Kidney (tissue), 22 donors: ENCODE measurements at places on chromosomes 2 and 18. TPM values are rescaled to one million over a fixed set of nuclear protein-coding genes. Genes with fewer than 3 reads are reported as not detected.

- H3K27me3 ChIP-seq, result no peaks in the 10 kb centered on the region
- H3K4me3 ChIP-seq, result no peak overlapping the region
- H3K4me1 ChIP-seq, result peaks cover 21% of the 10 kb centered on the region
- peak overlapping the region; percentile 29 for H3K27ac ChIP-seq
- peak; percentile 92 for DNase-seq
- H3K36me3 ChIP-seq, result no peaks in the 10 kb centered on the region
These were observed 90.0 kb upstream of the PPP1CB start for GRCh38 chr2:28661589-28662001.

DNA sequence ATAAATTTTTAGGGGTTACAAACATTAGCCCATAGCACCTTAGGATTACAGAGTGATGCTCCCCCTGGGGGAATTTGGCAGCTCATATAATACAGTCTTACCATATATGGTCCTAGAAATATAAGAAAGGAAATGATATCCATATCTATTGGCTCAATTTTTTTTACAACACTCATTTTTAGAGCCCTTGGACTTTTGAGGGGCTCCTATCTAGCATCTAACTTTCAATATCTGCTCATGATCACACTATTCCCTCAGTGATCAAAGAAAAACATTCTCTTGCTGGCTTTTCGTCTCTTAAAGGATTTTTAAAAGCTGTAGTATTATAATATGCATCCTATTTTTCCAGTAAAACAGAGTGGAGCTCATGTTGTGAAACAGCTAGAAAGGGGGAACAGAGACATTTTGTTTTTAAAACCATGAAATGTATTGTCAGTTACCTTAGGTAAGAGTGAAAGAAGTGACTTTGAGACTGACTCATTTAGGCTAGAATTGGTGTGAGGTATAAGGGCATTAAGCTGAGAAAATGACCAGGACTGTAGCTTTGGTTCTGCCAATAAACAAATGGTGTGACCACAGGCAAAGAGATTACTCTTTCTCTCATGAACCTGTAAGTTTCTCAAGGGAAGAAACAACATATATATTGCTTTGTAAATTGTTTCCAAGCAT, 65.8 kb downstream of the ALPK2 start:
- no peak overlapping the region for H3K4me3 ChIP-seq
- no peaks in the 10 kb centered on the region for H3K4me1 ChIP-seq
- H3K36me3 ChIP-seq, result no peaks in the 10 kb centered on the region
- no peak overlapping the region for H3K27ac ChIP-seq

- H3K4me3 ChIP-seq, result no peak overlapping the region
- DNase-seq, result no peak
- no peaks in the 10 kb centered on the region for H3K27me3 ChIP-seq
- H3K36me3 ChIP-seq, result peaks cover 4% of the 10 kb centered on the region
- no peaks in the 10 kb centered on the region for H3K4me1 ChIP-seq
- H3K27ac ChIP-seq, result no peak overlapping the region
These were observed 46.2 kb downstream of the FAM168B start for GRCh38 chr2:131046918-131047652.

- H3K4me1 ChIP-seq, result no peaks in the 10 kb centered on the region
- no peak overlapping the region for H3K27ac ChIP-seq
- H3K36me3 ChIP-seq, result no peaks in the 10 kb centered on the region
- DNase-seq, result no peak
These were observed 418.0 kb upstream of the ST6GAL2 start for GRCh38 chr2:107303964-107304363.

GRCh38 chr2:208426412-208427045, 19.9 kb downstream of the PTH2R start:
- no peaks in the 10 kb centered on the region for H3K27me3 ChIP-seq
- H3K36me3 ChIP-seq, result no peaks in the 10 kb centered on the region
- H3K4me3 ChIP-seq, result no peak overlapping the region
- no peak overlapping the region for H3K27ac ChIP-seq

- H3K36me3 ChIP-seq, result no peaks in the 10 kb centered on the region
- no peak overlapping the region for H3K27ac ChIP-seq
- no peak overlapping the region for H3K4me3 ChIP-seq
- DNase-seq, result no peak
These were observed 121.1 kb downstream of the ACOXL start for GRCh38 chr2:110853516-110853915.

DNA sequence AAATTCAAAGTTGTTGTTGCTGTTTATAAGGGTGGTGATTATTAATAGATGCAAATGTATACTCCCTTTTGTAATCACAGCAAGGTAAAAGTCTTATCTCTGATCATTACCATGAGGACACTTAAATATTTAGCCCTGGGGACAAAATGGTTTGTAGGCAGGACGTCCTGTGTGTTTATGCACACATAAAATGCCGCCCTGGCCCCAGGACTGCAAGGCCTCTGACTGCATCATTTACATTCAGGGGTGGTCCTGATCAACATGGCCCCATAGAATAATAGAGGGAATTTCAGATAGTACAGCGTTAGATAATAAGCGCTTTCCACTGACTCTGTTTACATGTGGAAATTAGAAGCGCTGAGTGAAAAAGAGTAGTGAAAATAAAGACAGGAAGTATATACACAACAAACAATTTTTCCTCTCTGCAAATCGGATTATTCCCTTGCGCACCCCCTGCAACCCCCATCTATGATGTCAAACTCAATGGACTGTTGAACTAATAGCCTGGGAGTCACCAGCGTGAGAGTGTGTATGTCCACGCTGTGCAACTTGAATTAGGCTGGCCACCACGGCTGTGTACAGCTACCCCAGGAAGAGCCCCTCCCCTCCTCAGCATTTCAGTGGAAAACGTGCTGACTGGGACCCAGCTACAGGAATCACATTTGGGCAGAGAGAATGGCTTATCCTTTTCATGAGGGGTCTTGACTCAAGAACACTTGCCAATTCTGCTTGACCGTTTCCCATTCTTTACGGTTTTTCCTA, 291.5 kb downstream of the SOX11 start:
- no peaks in the 10 kb centered on the region for H3K36me3 ChIP-seq
- no peaks in the 10 kb centered on the region for H3K4me1 ChIP-seq
- no peaks in the 10 kb centered on the region for H3K27me3 ChIP-seq
- no peak overlapping the region for H3K4me3 ChIP-seq
- no peak for DNase-seq

- no peaks in the 10 kb centered on the region for H3K36me3 ChIP-seq
- no peak for DNase-seq
- H3K4me1 ChIP-seq, result no peaks in the 10 kb centered on the region
- H3K4me3 ChIP-seq, result no peak overlapping the region
- no peaks in the 10 kb centered on the region for H3K27me3 ChIP-seq
These were observed 197.9 kb upstream of the SLC14A2 start for GRCh38 chr18:45417392-45417791.

DNA sequence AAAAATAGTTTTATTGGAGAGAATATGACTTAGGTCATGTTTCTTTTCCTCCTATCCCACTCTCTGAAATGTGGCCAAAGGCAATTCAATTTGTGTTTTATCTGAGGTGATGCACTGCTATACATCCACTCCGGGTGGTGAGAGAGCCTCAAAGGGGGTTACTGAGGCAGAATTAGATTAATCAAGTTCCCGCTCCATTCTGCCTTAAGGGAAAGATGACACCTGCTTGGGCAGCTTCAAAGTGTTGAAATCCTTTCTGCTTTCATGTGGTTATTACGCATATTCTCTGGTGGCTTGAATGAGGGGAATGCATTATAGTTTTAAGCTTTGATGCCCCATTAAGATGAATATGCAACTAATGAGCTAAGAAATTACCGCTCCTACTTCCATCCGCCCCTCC, 213.0 kb upstream of the TMEFF2 start:
- no peak for DNase-seq
- H3K4me3 ChIP-seq, result no peak overlapping the region
- H3K36me3 ChIP-seq, result no peaks in the 10 kb centered on the region
- no peak overlapping the region for H3K27ac ChIP-seq
- no peaks in the 10 kb centered on the region for H3K27me3 ChIP-seq
- H3K4me1 ChIP-seq, result no peaks in the 10 kb centered on the region

GRCh38 chr2:71460595-71461303, 7.4 kb downstream of the DYSF start:
- H3K4me1 ChIP-seq, result no peaks in the 10 kb centered on the region
- H3K4me3 ChIP-seq, result no peak overlapping the region
- no peaks in the 10 kb centered on the region for H3K36me3 ChIP-seq
- no peak overlapping the region for H3K27ac ChIP-seq

DNA sequence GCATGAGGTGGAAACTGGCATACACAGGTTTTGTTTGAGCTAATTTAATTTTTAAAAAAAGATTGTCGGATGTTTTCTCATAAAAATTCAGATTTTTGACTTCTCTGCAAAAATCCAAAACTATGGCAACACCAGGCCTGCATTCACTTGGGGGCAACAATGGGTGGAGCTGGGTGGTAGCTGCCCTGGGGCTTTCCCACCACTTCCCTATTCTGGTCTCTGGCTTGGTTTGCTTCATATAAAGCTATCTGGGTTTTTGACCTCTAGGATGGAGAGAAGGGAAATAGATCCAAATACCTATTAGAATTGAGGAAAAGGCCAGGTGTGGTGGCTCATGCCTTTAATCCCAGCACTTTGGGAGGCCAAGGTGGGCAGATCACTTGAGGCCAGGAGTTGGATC, 5.5 kb upstream of the CYP27A1 start:
- no peaks in the 10 kb centered on the region for H3K4me1 ChIP-seq
- H3K27ac ChIP-seq, result no peak overlapping the region
- H3K4me3 ChIP-seq, result no peak overlapping the region
- DNase-seq, result no peak
- H3K27me3 ChIP-seq, result no peaks in the 10 kb centered on the region
- H3K36me3 ChIP-seq, result no peaks in the 10 kb centered on the region

GRCh38 chr2:42298132-42298531, 62.9 kb downstream of the COX7A2L start:
- H3K36me3 ChIP-seq, result peaks cover 7% of the 10 kb centered on the region
- H3K4me1 ChIP-seq, result no peaks in the 10 kb centered on the region
- DNase-seq, result no peak
- H3K27me3 ChIP-seq, result no peaks in the 10 kb centered on the region
- no peak overlapping the region for H3K27ac ChIP-seq
- no peak overlapping the region for H3K4me3 ChIP-seq

- H3K27me3 ChIP-seq, result no peaks in the 10 kb centered on the region
- peaks cover 4% of the 10 kb centered on the region for H3K4me1 ChIP-seq
- H3K36me3 ChIP-seq, result no peaks in the 10 kb centered on the region
- no peak overlapping the region for H3K4me3 ChIP-seq
These were observed 392.9 kb downstream of the SETBP1 start for GRCh38 chr18:45073556-45073955.

DNA sequence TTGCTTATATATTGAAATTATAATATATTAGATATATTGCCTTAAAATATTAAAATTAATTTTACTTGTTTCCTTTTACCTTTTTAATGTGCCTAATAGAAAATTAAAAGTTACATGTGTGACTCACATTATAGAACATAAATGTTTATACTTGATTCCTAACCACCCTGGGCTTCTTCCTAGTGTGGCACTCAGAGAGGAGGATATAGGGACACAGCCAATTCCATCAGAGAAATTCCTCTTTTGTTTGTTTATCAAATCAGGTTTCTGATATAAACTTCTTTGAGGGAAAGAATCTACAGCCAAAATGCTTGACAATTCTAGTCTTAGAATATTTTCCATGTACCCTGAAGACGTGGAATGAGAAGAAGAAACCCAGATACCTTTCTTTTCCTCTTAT, 348.9 kb upstream of the NRP2 start:
- no peak overlapping the region for H3K27ac ChIP-seq
- no peak for DNase-seq
- no peaks in the 10 kb centered on the region for H3K4me1 ChIP-seq
- no peaks in the 10 kb centered on the region for H3K36me3 ChIP-seq
- H3K27me3 ChIP-seq, result no peaks in the 10 kb centered on the region

DNA sequence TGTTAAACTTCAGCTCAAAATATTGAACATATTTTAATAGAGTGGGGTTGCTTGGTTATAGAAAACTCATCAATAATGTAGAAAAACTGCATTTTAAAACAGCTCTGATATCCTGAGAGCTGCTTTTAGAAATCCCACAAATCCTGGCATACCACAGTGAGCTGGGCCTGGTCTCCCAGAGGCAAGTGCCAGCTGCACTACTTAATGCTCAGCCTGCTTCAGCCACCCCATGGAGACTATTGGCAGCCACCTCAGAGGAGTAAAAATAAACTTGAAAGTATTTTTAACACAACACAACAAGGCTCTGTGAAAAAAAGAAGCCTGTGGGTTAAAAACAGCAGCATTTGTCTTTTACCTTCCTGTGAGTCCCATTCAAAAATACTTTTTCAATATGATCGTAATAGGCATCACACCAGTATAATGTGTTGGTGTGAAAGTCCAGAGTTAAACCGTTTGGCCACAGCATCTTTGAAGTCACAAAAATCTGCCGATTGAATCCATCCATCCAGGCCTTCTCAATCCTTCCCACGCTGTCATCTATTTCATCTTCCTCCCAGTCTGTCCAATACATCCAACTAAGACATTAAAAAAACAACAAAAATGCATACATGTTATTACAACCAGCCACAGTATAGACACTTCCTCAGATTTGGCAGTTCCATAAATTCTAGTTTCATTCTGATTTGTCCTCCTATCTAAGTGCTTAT, 1115.3 kb downstream of the LRP1B start:
- H3K36me3 ChIP-seq, result no peaks in the 10 kb centered on the region
- H3K4me3 ChIP-seq, result no peak overlapping the region
- no peak for DNase-seq
- H3K27ac ChIP-seq, result no peak overlapping the region
- no peaks in the 10 kb centered on the region for H3K27me3 ChIP-seq

DNA sequence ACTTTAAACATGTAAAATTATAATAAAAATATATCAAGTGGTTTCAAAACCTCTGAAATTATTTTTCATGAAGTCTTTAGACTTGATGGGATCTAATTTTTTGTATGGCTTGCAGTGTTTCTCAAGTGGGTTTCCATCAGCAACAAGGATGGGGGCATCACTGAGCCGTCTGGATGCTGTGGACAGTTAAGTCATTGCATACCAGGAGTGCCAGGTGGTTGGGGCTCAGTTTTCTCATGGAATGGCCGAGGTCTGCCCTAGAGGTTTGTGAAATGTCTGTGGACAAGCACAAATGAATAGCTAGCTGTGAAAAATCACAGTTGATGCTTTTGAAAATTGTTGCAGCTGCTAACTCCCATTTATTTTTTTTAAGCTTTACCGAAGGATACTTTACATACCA, 1.7 kb downstream of the PRELID3A start:
- H3K27ac ChIP-seq, result no peak overlapping the region
- no peaks in the 10 kb centered on the region for H3K4me1 ChIP-seq
- H3K27me3 ChIP-seq, result no peaks in the 10 kb centered on the region
- DNase-seq, result no peak

DNA sequence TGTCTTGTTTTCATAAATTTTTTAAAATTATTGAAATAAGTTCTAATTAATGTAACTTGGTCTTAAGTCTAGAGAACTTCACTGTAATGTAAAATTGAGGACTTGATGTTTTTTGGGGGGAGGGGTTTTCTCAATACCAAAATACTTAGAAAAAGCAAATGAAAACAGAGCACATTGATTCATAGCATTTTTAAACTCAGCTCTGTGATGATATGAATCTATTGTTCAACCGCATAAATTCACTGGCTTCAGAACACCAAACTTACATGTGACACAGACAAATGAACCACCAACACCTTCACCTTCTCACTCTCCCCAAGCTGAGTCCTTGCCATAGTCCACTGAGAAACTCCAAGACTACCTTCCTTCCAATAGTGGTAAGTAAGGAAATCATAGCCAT, 108.2 kb downstream of the ZNF521 start:
- no peaks in the 10 kb centered on the region for H3K4me1 ChIP-seq
- H3K27me3 ChIP-seq, result no peaks in the 10 kb centered on the region
- H3K36me3 ChIP-seq, result no peaks in the 10 kb centered on the region

The HNMT gene
- total RNA-seq, result 61.6 TPM

The CTLA4 gene
- total RNA-seq, result 2.0 TPM

The RHBDD1 gene
- total RNA-seq, result 49.9 TPM

The GREB1L gene
- 0.79 TPM for total RNA-seq

The CELF4 gene
- 0.85 TPM for total RNA-seq

The EN1 gene
- total RNA-seq, result 0.16 TPM

The LONRF2 gene
- 6.3 TPM for total RNA-seq

The ZNF519 gene
- 6.6 TPM for total RNA-seq
